ENCODE measurements at places on chromosomes 11 and 22.

DNA sequence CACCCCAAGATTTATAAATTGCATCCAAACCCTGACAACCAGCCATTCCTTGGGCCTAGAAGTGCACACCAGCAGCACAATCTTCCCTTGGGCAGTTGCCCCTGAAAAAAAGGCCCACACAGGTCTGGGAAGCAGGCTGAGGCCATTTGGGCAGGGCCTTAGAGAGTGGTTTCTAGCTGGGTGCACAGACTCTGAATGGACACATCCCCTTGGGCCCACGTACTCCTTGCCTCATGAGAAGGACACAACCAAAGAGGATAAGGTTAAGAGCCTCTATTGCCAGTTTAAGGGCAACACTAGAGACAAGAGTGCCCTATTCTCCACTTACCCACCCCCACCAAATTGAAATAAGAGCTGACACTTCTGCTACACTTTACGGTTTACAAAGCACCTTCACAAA is 933 bp upstream of the PANX3 start:
- DNase-seq = no peak

DNA sequence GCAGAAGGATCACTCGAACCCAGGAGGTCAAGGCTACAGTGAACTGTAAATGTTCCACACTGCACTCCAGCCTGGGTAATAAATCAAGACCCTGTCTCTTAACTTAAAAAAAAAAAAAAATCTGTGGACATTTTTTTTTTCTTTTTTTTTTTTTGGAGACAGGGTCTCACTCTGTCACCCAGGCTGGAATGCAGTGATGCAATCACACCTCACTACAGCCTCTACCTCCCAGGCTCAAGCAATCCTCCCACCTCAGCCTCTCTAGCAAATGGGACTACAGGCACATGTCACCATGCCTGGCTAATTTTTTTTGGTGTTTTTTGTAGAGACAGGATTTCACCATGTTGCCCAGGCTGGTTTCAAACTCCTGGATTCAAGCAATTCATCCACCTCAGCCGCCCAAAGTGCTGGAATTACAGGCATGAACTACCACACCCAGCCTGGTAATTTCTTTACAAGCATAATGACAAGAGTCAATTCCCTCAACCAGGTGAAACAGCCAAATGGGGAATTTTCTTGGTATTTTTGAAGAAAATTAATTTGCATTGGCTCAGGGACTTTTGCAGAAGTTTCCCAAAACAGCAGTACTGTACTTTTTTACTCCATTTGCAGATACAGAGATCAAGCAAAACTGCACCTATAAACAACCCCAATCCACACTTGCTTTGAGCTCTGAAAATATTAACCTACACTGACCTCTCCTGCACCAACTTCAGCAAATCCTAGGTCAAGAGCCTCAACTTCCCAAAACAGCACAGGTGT is 44.0 kb downstream of the MRTFA start:
- no peak for DNase-seq

DNA sequence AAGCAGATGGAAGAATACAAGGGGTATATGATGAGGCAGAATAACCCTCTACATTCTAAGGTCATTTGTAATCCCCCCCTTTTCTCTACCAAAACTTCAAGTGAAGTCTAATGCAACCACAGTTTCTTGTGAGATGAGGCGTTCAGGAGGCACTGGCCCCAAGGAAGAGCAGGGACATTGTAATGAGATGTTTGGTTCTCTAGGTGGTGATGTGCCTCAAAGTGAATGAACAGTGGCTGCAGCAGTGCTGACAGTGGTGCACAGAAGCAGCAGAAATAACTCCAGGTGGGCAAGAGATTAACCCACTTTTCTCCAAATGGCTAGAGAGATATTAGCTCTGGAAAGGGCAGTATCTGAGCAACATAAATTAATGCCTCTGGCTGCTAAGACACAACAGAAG is 33.8 kb downstream of the PDGFD start:
- DNase-seq = no peak

DNA sequence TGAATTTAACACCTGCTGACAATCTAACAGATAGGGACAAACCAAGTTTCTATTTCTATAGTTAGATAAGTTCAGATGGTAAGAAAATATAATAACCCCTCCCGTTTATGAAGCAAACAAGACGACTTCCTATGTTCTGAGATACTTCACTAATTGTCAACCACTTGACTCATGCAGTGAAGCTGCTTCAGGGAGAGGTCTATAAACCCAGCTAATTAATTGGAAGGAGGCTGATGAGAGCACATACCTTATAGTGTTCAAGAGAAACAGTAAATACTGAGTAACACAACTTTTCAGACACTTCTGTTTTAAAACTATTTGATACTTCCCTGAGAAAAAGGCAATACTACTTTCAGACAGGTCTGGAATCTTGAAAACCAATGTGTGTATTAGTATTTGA is 229.4 kb upstream of the UBASH3B start:
- DNase-seq = no peak

GRCh38 chr22:28856095-28856455 is 27.3 kb upstream of the ZNRF3 start:
- DNase-seq = no peak

GRCh38 chr22:44181033-44181911 is 547 bp downstream of the PARVG start:
- DNase-seq = peak; percentile 8

GRCh38 chr11:129440028-129440713 is 64.5 kb downstream of the BARX2 start:
- no peak for DNase-seq

GRCh38 chr11:70463478-70464255 is 65.3 kb downstream of the CTTN start:
- no peak for DNase-seq

- no peak for DNase-seq
These were observed 1120.9 kb upstream of the CCDC90B start for GRCh38 chr11:84407091-84407490.

- DNase-seq = no peak
These were observed 18.8 kb upstream of the OR5B21 start for GRCh38 chr11:58526721-58527120.

DNA sequence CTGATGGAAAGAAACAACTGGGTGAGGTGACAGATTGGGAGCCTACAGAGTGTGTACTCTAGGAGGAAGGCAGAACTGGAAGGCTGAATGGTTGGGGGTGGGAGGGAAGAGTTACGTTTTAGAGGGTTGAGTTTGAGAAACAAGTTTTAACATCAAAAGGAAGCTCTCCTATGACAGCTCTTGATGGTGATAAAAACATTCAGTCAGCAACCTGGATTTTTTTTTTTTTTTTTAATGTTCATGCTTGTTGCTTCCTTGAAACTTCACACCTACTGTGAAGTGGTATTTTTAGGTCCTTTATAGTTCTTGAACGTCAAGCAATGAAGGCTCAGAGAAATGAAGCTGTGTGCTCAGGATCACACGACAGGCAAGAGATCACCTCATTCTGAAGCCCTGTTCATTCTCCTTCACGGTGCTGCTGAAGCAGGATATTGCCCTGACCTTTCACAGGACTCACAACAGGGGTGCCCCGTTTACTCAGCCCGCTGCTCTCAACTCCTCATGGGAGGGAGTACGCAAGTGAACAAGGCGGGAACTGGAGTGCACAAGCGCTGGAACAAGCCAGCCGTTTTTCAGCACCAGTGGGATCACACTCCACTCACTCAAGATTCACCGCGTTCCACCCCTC is 1.6 kb upstream of the TMEM109 start:
- no peak for DNase-seq

- DNase-seq = no peak
These were observed 184.6 kb upstream of the CARD18 start for GRCh38 chr11:105324156-105324555.

GRCh38 chr22:19773470-19774040 is 13.0 kb downstream of the TBX1 start:
- DNase-seq = no peak

- no peak for DNase-seq
These were observed 14.6 kb downstream of the CELSR1 start for GRCh38 chr22:46522797-46523196.

GRCh38 chr22:37827056-37827455 is 3.9 kb downstream of the GALR3 start:
- no peak for DNase-seq

- no peak for DNase-seq
These were observed 608.7 kb downstream of the SOX6 start for GRCh38 chr11:15747671-15748070.

DNA sequence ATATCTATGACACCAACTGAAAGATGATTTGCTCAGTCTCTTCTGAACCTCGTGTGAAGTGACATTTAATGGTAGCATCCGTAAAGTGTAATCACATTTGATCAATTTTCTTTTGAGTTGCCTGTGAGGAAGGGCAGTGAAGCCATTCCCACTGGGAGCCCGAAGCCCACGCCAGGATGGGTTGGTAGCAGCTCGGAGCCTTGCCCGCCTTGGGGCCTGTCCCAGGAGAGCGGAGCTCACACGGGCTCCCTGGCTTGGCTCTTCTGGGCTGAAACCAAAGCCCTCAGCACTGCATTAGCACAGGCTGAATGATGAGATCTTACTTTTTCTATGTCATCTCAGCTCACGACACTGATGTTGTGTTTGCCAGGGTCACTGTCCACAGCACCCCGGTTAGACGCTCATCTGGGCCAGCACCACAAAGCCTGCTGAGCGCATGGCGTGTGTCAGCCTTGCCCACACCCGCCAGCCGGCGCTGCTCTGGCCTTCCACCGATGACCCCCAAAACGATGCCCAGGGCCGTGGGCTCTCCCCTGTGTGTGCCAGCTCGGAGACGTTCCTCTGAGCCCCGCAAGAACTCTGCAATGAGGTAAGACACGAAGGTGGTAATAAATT is 9.3 kb upstream of the TRMU start:
- DNase-seq = no peak

DNA sequence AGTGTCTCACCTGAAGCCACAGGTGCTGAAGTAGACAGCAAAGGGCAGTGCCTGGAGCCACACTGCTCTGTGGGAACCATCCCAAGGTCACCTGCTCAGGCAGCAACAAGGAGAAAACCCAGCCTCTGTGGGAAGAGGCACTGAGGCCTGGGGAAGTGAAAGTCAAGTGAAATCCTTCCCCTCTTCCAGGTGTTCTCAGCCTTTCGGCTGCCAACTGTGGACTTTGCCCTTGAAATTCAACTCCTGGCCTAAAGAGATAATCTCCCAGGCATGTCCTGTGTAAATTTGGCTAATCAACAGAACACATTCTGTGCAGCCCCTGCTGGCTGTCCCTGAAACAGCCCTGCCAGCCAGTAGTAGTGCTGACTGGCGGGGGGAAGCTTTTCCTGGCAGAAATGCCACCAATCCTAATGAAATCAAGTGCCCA is 112.1 kb downstream of the RPL27A start:
- peak; percentile 63 for DNase-seq

GRCh38 chr22:26585104-26585790 is 4.7 kb downstream of the TPST2 start:
- peak; percentile 99 for DNase-seq

DNA sequence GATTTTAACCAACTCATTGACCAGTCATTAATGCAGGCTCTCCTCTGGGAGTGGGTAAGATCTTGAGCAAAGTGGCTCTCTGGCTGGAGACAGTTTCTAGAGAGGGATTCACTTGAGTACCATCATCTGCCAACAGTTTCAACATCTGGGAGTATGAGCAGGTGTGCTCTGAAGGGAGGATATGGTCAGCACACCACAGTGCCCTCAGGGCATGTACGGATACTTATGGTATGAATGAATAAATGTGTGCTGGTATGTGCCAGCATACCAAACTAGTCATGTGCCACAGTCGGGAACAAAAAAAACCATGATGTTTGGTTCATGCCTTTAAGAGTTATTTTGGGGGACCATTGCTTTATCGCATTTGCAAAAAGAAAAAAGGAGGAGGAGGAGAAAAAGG is 1197.5 kb upstream of the TENM4 start:
- DNase-seq = no peak

DNA sequence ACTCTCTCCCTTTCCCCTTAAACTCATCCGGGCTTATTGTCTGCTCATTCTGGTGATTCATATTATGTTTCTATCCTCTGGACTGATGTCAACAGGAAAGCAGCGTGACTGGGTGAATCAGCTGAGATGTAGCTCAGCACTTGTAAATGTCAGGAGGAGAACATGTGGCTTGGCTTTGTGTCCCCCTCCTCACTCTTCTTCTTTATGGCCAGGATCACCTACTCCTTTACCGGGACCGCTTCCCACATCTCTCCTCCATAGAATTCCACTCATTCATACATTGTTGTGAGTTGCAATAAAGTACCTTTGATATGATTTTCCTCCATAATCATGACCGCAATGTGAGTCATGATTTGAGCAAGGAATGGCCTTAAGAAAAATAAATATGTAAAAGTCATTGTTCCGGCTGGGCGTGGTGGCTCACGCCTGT is 15.8 kb upstream of the SYN3 start:
- DNase-seq = no peak

Measured in hematopoietic multipotent progenitor cell treated with erythropoietin and hydrocortisone succinate and interleukin-3 and kit ligand, for 8 days (in vitro differentiated cells).